ENCODE measurements at places on chromosomes 7 and 10.
A peak's percentile ranks its signal among the peaks of the same experiment; 100 is the strongest.

GRCh38 chr7:46054915-46055314 lies 133.8 kb upstream of the IGFBP3 start:
- DNase-seq = no peak

- DNase-seq = no peak
These were observed 62.4 kb downstream of the FZD1 start for GRCh38 chr7:91326516-91327199.

GRCh38 chr10:100509241-100509840 lies 10.3 kb downstream of the SEC31B start:
- no peak for DNase-seq

DNA sequence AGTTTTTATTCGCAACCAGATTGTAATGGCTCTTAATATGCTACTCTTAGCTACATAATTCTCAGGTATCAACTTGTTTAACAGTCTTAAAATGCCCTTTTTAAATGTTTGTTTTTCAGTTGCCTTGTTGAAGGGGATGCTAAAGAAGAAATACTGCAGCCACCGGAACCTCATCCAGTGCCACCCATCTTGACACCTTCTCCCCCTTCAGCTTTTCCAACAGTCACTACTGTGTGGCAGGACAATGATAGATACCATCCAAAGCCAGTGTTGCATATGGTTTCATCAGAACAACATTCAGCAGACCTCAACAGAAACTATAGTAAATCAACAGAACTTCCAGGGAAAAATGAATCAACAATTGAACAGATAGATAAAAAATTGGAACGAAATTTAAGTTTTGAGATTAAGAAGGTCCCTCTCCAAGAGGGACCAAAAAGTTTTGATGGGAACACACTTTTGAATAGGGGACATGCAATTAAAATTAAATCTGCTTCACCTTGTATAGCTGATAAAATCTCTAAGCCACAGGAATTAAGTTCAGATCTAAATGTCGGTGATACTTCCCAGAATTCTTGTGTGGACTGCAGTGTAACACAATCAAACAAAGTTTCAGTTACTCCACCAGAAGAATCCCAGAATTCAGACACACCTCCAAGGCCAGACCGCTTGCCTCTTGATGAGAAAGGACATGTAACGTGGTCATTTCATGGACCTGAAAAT lies 69.5 kb upstream of the RSBN1L start:
- DNase-seq = no peak

GRCh38 chr10:74738542-74738941 lies 87.9 kb upstream of the KAT6B start:
- DNase-seq = no peak

DNA sequence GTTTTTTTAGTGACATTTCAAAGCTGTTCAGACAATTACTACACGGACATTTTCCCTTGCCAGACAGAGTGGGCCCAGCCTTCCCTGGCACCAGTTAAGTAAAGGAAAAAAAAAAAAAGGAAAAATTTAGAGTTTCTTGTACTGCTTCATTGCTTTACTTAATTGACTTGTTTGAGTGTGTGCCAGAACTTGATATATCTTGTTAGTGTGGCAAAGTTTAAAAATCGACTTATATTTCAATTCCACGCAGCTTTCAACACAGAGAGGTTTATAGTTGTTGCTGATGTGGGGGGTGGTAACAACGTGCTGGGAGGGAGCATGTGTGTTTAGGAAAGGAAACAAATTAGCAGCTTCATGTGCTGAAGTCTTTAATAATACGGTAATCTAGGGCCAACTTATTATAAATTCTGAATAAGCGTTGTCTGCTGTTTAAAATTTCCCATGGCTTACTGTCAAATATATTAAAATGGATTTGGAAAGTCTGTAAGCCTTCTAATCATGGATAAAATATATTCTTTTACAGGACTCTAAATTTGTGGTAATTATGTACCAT lies 1104.6 kb downstream of the SORCS3 start:
- DNase-seq = no peak

DNA sequence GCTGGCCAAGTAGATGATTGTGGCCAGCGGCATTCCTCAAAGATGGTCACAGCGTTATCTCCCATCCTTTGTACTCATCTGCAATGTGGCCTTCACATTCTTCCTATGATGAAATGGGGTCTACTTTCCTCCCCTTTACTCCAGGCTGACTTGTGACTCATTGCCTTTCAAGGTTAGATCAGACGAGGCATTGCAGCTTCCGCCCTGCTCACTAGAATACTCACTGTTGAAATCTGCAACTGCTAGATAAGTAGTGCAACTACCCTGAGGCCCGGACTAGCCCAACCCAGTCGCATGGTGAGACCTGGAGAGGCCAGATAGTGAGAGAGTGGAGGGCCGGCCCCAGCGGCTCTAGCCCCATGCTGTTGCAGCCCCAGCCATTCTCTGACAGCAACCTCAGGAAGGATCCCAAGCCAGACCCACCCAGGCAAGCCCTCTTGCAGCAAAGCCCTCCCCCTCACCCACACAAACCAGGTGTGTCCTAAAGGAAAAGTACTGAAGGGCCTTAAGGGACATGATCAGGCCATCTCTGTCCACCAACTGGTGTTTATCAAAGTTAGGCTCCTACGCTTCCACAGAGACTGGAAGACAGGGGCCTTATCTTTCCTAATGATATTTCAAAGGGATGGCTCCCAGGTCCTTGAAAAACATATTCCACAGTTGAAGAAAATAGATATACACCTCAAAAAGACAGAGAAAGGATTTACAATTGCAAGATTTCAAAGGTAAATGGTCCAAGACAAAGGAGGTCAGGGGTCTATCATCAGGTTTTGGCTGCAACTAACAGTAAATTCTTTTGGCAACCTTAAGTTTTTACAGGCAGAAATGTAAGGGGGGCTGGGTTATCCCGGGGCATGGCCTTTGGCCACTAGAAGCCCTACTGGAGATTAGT lies 107.2 kb upstream of the TRIM24 start:
- no peak for DNase-seq

GRCh38 chr7:138865843-138866242 lies 67.8 kb upstream of the ATP6V0A4 start:
- no peak for DNase-seq

GRCh38 chr10:88299787-88300186 lies 283.3 kb downstream of the RNLS start:
- DNase-seq = no peak

DNA sequence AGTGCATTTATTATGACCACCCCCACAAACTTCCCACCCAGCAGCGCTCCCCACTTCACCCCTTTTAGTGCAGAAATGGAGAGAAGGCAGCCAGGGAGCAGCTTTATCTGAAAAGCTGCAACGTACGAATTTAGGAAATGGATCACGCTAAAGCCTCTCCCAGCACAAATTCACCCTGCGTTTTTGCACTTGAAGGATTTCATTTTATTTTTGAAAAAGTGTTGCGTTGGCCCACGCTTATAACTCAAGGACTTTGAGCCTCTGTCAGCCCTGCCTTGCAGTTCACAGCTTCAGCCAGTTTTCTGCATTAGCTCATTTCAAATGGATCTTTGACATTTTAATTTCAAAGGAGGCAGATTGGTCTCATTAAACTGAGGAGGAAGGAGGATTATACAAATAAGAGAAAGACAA lies 556.1 kb downstream of the KCNMA1 start:
- DNase-seq = no peak

GRCh38 chr10:117819304-117819703 lies 227.4 kb downstream of the RAB11FIP2 start:
- DNase-seq = no peak

DNA sequence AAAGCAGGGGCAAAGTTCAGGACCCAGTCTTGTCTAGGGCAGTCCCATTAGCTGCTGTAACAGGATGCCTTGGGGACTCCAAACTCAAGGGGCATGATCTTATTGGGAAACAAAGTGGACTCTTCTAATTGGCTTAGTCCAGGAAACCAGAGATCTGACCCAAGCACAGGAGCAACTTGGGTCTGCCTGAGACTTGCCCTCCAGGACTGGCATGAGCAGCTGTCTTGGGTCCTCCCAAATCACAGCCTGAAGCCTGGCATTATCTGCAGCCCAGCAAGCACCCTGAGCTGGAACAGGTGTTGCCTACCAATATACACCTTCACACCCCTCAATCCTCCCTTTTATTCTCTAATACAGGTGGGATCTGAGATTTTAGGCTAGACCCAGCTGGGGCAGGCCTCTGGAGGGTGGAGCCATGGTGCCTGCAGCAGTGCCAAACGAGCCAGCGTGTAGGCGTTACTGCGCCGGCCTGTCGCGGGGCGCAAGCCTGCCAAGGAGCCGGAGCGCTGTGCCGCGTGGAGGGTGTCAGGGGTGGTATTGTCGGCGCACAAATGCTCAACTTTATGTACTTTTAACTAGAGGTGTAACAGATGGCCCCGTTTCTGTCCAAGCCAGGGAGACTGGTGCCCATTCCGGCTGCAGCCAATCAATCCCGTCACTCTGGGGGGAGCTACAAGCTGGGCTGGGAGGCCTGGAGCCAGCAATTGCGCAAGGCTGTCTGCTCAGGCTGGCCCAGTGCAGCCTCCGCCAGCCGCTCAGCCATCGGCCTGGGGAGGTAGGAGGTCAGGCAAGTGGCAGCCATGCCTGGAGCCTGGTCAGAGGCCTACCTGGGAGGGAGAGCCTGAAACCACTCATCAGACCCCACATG lies 12.8 kb upstream of the LBX1 start:
- DNase-seq = no peak

GRCh38 chr7:35254496-35255442 lies 869 bp upstream of the TBX20 start:
- DNase-seq = no peak

GRCh38 chr10:71753091-71753959 lies 20.0 kb downstream of the VSIR start:
- DNase-seq = peak; percentile 21

DNA sequence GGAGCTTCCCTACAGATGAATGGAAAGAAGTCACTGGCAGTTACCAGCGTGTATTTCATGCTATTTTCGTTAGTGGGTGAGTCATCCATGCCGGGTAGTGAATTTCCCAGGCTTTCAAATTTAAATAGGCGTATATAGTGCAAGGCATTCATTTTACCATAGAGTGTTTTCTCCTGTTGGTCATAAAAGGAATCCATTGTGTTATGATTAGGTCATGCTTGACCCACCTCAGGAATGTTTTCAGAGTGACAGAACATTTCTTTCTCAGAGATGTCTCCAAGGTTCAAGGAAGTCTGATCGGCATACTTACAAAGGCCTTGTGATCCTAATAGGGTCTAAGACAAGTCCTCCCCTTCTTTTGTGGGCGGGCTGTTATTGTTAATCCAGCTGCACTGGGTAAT lies 110.7 kb downstream of the AKR1D1 start:
- DNase-seq = no peak

- no peak for DNase-seq
These were observed 86.5 kb downstream of the FOXL3 start for GRCh38 chr7:376306-377079.

DNA sequence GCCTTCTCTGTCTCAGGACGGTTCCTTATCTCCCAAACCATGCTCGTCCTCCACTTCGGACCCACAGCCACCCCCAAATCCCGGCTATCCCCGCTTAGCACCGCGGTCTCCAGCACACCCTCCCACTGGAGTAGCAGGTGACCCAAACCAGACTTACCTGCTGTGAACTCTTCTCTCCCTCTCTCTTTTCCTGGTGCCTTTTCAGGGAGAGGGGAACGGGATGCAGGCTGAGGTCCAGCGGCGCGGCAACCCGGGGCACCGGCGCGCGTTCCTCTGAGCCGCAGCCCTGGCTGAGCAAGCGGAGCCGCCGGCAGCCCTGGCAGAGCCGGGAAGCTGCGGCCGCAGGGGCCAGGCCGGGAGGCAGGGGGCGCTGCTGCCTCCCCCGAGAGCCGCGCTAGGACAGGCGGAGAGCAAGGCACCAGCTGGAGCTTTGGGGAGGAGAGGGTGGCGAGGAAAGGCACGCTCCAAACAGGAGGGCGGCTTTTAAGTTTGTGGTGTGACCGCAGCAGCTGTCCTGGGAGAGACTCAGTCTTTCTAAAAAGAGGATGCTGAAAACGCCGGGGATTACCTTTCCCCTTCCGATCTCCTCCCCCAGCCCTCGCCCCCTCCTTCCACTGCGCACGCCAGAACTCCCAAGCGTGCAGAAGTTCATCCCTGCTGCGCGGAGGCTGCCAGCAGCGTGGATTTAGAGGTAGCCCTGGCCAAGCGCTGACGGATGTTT lies at the start of gene SEMA3D:
SEMA3D (minus strand) TSS at position 536 of the 721 bp plus-strand sequence. CDS start 65,165 bp downstream, outside the sequence.
- peak; percentile 55 for DNase-seq

DNA sequence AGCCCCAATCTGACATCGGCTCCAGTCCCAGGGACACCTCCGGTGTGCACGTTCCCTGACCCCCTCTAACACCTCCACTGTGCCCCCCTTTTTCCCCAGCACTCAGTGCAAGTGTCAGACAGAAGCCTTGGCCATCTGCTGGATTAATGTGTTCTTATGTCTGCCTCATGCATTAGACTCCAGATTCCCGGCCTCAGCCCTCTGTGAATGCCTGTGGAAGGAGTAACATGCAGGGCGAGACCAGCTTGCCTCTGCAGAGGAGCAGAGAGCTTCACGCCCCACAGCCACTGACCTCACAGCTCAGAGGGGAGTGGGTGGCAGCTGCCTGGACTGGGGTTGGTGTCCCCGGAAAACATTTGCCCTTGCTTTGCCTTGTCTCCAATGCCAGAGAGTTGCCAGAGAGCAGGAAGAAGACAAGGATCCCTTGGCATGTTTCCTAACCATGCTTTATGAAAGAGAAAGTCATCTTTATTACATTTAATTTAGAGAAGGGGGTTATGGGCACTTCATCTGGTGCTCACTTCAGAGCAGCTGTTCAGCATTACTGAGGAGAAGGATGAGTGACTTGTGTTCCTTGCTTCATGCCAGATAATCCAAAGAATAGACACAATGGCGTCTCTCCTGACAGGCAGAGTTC lies 91.6 kb upstream of the CXCL12 start:
- no peak for DNase-seq

- DNase-seq = peak; percentile 56
These were observed 129.1 kb upstream of the CHST15 start for GRCh38 chr10:124222318-124222987.

GRCh38 chr7:93757426-93757825 lies 133.1 kb downstream of the TFPI2 start:
- no peak for DNase-seq

DNA sequence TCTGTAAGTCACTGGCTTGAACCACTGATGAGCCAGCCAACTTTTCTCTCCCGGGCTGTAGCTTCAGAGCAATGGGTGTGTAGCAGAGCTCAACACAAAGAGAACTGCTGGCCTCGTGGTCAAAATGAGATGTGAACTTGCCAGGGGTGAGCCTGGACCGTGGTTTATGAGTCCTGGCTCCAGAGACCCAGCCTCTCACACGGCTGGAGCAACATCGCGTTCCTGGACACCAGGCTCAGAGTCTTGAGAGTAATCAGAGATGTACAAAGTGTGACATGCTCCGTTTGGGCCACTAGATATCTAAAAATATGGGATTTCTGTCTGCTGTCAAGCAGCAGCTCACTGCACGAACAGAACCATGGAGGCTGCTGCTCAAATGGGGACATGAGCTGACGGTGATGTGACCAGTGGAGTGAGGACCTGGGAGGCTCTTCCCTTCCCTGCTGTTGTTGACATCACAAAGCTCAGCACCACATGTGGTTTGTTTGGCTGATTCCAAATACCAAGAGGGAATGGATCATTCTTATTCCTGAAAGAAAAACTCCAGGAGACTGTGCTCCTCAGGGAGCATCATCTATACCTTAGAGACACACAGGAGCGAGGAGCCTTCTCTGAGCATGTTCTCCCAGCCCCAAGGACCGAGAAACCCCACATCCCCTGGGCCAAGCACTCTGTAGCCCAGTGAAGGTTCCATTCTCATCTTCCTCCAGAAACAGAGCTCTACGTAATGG lies 9.2 kb upstream of the SVIL start:
- no peak for DNase-seq

Data from ovary (tissue), 10 donors.